NCI-H524 treated with DMSO at 0.1 percent for 48 hours (cell line): ENCODE measurements at places on chromosomes 3 and 15.

DNA sequence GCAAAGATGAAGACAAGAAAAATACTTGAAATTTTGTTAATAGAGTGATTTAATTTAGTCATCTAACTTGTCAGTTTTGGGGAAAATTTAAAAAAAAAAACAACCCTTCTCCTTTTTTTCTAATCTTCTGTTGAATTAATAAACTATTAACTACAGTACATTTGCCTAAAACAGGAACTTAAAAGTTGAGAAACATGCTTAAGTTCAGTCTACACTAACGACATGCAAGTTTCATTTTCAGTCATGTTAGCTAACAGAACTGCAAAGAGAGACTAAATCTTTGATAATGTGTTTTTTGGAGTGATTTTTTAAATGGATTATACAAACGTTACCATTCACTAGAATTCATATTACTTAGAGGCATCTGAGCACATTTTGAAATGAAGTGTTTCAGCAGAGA is 71.9 kb upstream of the MBNL1 start:
- no peak for DNase-seq

DNA sequence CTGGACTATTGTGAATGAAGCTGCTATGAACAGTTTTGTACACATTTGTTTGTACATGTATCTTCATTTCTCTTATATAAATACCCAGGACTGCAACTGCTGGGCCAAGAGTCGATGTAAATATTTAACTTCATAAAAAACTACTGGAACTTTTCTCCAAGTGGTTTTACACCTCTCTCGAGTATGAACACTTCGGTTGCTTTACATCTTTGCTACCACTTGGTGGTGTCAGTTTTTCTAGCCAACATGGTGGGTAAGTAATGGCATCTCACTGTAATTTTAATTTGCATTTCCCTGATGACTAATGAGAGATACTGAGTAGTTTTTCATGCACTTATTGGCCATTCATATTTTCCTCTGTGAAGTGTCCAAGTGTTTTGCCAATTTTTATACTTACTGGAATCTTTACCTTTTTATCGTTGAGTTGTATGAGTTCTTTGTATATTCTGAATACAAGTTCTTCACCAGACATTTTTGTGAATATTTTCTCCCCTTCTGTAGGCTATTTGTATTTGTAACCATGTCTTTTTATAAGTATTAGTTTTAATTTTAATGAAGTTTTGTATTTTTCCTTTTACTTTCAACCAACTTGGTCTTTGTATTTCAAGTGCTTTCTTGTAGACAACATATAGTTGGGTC is 44.4 kb downstream of the PCOLCE2 start:
- DNase-seq, result no peak

GRCh38 chr3:135911110-135911509 is 54.4 kb upstream of the PPP2R3A start:
- no peak for DNase-seq

DNA sequence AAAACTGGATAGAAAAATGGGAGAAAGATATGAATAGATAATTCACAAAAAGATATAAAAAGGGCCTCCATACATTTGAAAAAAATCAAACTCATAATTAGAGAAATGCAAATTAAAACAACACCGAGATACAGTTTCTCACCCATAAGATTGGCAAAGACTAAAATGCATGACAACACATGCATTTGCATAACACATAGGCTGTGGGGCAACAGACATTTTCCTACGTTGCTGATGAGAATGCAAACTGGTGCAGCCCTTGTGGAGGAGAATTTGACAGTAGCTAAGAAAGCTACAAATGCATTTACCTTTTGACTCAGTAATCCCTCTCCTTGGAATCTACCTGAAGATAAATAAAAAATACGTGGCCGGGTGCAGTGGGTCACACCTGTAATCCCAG is 11.4 kb upstream of the CAND2 start:
- DNase-seq, result no peak

DNA sequence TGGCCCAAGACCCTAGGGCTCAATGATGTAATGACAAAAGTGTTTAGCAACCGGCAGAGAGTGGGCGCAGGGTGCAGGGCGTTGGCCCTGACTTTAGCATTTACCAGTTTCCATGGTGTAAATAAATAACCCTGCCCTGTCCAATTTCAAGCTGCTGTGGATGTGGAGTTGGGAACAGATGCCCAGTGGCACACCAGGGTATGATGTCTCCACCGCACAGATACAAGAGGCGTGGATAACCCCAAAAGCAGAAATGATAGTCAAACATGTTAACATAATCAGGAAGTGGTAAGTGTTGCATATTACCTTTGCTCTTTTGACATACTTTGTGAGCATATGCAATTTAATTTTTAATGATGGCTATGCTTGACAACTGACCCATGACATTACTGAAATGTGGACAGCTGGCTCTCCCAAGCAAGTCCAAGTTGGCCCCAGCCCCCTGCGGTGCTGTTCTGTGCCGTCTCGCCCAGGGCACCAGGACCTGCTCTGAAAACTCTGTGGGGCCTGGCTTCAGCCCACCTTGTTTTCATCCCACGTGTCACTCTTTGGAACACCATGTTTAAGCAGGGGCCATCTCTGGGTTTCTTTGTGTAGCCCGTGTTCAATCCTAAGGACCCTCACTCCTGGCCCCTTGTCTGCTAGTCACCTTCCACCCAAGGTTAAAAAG is 10.8 kb upstream of the ANPEP start:
- no peak for DNase-seq

DNA sequence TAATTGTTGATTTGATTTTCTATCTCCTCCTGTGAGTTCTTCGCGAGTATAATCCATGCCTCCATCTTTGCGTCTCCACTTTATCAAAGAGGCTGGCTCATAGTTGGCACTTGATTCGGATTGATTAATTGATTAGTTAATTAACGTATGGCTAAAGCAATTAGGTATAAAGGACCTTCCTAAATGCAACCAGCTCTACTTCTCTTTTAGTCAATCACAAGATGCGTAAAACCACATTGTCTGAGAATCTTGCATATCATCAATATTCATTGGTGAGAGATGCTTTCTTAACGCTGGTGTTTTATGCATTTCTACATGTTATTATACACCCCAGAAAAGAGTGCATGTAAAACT is 56.4 kb upstream of the NR2F2 start:
- DNase-seq, result no peak

- DNase-seq, result no peak
Observed at GRCh38 chr3:42905740-42906069, 237 bp upstream of the ZNF662 start.

GRCh38 chr3:76668653-76669052 is 371.2 kb upstream of the ROBO2 start:
- DNase-seq, result no peak

GRCh38 chr3:156433910-156434309 is 121.0 kb downstream of the SSR3 start:
- peak; percentile 47 for DNase-seq

- no peak for DNase-seq
Observed at GRCh38 chr3:183912895-183913579, 28.4 kb upstream of the PARL start.

GRCh38 chr15:27119695-27120266 is 148.8 kb downstream of the GABRG3 start:
- DNase-seq, result peak; percentile 79

- DNase-seq, result no peak
Observed at GRCh38 chr3:138381413-138381901, 33.1 kb downstream of the MRAS start.

DNA sequence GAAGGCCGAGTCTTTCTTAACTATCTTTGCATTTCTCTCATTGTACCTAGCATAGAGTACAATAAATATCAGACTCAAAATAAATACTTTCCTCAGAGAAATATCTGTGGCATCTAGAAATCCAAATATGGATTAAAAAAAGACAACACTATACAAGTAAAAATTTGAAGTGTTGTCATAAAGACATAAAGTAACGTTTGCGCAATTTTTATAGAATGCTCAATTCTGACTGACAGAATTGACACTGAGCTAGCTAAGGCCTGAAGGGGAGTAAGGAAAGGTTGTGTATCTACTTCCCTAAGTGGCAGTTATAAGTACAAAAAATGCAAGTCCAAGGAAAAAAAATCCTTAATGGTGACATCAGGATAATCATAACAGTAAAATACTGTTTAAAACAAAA is 1.1 kb downstream of the SEC11A start:
- DNase-seq, result no peak

GRCh38 chr15:25477816-25478215 is 39.0 kb upstream of the UBE3A start:
- DNase-seq, result no peak

DNA sequence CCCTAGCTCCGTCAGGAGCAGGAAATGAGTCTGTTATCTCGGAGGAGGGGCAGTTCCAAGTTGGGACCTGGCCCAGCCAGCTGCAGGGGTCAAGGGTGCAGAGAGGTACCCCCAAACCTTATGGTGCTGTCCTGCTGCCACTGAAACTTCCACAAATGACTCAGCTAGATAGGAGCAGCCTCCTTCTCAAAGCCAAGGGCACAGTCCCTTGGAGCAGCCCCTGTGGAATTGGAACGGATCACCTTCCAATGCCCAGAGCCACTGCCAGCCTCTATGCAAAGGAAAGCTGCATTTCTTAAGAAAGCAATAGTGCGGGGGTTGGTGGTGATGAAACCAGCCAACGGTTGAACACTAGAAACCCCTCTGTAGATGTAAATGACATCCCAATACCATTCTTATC is 19.6 kb upstream of the LRRK1 start:
- no peak for DNase-seq

DNA sequence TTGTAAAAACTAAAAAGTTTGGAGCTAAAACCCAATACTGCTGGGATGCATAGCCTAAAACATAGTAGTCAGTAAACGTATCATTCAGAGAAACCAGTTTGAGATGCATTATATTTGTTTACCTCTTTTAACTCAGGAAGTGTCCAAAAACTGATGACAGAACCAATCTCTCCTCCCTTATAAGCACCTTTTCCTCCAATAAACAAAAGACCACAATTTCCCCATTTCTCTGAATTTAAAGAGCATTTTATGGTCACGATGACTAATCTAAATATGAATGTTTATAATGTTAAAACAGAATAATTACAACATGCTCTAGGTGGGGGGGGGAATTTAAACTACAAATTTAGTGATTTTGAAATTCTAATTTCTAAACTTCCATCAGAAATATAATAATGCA is 58.5 kb downstream of the CEP63 start:
- DNase-seq, result no peak

- no peak for DNase-seq
Observed at GRCh38 chr3:139657434-139657833, 20.3 kb downstream of the NMNAT3 start.

- DNase-seq, result no peak
Observed at GRCh38 chr3:173396191-173397041, 1.1 kb upstream of the NLGN1 start.

DNA sequence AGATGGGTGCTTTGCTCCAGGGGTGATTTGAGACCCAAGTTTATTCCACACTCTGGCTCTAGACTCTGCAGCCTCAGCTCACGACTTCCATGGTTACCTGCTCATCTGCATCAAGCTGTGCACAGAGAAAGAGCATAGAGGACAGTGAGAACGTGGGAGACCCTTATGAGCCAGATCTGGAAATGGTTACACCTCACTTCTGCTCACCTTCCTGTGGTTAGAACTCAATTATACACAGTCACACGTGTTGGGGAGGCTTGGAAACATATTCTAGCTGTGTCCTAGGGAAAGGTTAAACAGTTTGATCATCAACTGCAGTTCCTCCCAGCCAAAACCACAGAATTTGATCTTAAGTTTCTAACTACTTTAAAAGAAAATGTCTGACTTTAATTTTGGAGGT is 1.8 kb downstream of the FETUB start:
- DNase-seq, result no peak

GRCh38 chr3:183437666-183438564 is 9.5 kb upstream of the MCF2L2 start:
- peak; percentile 97 for DNase-seq

DNA sequence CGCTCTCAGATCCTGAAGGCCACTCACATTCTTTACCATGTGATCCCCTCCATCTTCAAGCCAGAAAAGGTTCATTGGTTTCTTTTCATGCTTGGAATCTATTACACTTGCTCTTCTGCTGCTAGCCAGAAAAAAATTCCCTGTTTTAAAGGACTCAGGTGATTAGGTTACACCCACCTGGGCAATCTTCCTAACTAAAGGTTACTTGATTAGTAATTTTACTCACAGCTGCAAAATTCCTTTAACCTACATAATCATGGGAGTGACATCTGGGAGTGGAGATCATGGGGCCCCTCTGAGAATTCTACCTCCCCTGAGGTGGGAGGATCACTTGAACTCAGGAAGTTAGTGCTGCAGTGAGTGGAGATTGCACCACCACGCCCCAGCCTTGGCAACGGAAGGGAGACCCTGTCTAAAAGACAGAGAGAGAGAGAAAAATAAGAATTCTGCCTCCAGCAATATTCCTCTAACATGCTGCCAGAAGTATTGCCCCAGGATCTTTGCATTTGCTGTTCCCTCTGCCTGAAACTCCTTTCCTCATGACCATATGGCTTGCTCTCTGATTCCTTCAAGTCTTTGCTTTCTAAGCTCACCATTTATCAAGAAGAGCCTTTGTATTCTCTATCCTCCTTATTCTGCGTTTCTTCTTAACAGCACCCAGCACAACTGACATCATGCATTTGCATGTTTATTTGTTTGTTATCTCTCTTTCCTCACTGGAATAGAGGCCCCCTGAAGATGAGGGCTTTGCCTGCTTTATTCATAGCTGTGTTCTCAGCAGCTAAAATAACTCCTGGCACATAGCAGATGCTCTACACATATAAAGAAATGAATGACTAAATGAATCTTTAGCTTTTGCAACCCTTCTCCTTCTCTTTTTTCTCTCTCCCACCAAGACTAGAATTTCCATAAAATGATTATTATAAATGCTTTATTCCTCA is 68.2 kb downstream of the EDEM1 start:
- no peak for DNase-seq

- DNase-seq, result no peak
Observed at GRCh38 chr3:176075046-176075445, 1122.2 kb downstream of the TBL1XR1 start.

GRCh38 chr3:150145659-150146058 is 175.0 kb upstream of the PFN2 start:
- DNase-seq, result no peak

DNA sequence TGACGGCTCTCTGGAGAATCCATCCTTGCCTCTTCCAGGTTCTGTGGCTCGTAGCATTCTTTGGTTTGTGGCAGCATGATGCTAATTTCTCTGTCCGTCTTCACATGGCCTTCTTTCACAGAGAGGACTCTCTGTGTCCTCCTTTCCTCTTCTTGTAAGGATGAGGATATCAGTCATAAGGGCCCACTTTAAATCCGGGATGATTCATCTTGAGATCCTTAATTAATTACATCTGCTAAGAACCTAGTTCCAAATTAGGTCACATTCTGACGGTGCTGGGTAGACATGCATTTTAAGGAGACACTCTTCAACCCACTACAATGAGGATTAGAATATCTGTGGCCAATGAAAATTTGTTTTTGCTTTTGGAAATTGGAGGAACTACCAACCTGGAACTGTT is 15.7 kb upstream of the GXYLT2 start:
- DNase-seq, result no peak
